ENCODE measurements at places on chromosomes 1 and 21. TPM values are rescaled to one million over a fixed set of nuclear protein-coding genes. Genes with fewer than 3 reads are reported as not detected.

Gene OR6K3
- not detected for total RNA-seq

Gene CD1C
- total RNA-seq = not detected

Gene CR1
- total RNA-seq = not detected

Gene CFAP298
- 75.3 TPM for total RNA-seq

Gene NTNG1
- 5.8 TPM for total RNA-seq

Gene TGFB2
- total RNA-seq = 50.4 TPM

Gene ADORA1
- total RNA-seq = 5.6 TPM

Gene SPOCD1
- total RNA-seq = 52.0 TPM

Gene OLFML3
- total RNA-seq = 5.2 TPM

Data from M059J (cell line).